ENCODE measurements at places on chromosomes 11 and 22.

DNA sequence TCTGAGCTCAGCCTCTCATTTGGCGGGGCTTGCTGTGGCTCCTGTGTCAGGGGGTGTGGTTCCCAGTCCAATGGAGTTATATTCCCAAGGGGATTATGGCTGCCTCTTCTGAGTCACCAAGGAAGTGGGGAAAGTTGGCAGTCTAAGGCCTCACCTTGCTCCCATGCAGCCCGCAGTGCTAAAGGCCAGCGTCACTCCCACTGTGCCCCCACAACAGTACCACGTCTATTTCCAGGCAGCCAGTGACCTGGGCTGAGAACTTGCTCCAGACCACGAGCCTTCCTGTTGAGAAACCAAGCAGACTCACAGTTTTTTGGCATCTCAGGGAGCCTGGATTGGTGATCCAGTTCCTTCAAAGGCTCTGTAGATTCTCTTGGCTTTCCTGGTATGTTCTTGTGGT, 45.6 kb downstream of the OR2AT4 start:
- no peak for DNase-seq

GRCh38 chr11:32305460-32305859, 129.9 kb downstream of the WT1 start:
- DNase-seq: no peak

- DNase-seq: no peak
These were observed 54.2 kb downstream of the EXT2 start for GRCh38 chr11:44149651-44150050.

- no peak for DNase-seq
These were observed 90.2 kb downstream of the SWAP70 start for GRCh38 chr11:9754010-9754471.

DNA sequence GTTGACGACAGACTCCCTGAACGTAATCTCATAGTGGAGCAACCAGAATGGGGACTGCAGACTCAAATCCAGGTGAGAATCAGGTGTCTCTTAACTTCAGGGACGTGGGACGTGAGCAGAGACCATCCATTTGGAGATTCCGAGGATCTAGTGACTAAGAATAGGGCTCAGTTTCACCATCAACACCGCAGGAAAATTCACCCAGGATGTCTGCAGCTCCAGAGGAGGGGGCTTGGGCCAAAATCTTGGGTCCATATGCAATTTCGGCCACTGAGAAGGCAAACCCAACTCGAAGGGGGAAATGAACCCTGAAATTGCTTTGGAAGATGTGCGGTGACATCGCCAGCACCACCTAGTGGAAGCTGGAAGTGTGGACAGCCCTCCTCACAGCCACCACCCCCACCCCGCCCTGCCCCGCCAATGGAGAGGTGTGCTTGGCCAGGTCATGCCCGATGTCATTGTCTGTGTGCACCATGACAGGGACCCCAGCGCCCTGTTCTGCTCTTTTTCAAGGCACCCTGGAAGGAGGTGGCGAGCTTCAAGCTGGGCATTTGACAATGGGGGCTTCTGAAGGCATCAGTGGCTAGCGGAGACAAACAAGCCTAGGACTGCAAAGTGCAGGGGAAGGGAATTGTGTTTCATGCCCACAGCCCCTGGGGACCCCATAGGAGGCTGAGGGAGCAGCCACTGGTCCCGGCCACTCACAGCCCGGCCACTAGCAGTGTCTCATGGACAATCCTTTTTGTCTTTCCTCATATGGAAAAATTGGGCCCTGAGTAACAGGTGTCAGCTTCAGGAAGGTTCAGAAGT, 24.8 kb downstream of the APOL1 start:
- peak; percentile 41 for DNase-seq

- DNase-seq: no peak
These were observed 251.2 kb downstream of the ETS1 start for GRCh38 chr11:128336203-128336602.

DNA sequence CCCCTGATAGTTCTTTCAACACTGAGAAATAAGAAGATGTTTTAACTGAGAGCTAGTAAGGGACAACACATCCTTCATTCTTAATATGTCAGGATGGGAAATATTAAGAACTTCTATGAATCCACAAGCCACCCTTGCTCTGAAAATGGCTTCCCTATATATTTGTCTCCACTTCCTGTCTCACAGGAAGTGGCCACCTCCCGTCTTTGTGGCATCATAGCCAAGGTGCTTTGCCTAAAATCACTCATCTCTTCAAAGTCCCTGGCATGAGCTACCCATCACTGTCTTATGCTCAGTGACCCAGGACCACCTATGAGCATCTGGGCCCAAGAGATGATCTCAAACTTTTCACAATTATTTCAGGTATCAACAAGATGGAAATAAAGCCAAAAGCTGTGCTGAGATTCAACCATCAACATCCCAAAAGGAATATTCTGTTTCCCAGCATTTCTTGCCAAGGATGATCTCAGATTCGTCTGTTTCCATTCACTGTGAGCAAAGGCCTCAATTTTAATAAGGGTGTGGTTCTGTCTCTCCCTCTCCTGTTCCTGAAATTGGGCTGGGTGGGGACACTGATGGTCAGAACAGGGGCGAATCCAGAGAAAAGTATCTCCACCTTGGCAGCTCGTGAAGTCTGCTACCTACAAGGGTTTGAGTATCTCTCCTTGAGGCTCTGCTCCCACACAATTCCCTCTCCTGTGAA, 493.9 kb downstream of the MN1 start:
- no peak for DNase-seq

- DNase-seq: no peak
These were observed 1351.9 kb downstream of the BRD1 start for GRCh38 chr22:48475661-48476345.

DNA sequence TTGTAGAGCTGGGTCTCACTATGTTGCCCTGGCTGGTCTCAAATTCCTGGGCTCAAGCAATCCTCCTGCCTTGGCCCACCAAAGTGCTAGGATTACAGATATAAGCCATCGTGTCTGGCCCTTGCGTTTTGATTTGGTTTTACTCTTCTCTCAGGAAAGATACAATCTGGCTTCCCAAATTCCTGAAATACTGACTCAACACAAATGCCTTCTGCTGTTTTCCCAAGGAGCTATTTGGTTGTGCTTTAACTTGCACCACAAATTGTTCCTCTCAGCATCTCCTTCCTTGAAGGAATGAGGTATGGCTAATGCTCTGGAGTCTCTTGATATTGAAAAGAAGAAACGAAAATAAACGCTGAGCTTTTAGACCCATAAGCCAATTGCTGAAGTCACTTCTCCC, 110.0 kb upstream of the PAX6 start:
- peak; percentile 24 for DNase-seq

DNA sequence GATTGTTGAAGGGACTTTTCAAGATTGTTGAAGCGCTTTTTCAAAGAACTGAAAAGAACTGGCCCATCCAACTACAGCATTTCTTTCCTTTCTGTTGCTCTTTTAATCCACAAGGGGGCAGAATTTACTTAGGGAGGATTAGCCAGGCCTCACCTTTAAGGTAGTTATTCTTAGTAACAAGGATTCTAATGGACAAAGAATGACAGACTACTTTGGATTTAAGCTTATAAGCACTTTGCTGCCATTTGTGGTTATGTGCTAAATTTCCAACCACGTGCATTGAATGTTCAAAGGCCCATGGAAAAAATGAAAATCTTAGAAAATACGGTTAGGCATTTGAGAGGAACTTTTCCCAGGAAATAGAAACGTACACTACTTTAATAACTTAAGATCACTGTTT, 49.5 kb upstream of the HSPA8 start:
- DNase-seq: no peak

Data from astrocyte of the cerebellum (primary cell).